ENCODE measurements at places on chromosomes 6 and 20.
A peak's percentile ranks its signal among the peaks of the same experiment; 100 is the strongest.

DNA sequence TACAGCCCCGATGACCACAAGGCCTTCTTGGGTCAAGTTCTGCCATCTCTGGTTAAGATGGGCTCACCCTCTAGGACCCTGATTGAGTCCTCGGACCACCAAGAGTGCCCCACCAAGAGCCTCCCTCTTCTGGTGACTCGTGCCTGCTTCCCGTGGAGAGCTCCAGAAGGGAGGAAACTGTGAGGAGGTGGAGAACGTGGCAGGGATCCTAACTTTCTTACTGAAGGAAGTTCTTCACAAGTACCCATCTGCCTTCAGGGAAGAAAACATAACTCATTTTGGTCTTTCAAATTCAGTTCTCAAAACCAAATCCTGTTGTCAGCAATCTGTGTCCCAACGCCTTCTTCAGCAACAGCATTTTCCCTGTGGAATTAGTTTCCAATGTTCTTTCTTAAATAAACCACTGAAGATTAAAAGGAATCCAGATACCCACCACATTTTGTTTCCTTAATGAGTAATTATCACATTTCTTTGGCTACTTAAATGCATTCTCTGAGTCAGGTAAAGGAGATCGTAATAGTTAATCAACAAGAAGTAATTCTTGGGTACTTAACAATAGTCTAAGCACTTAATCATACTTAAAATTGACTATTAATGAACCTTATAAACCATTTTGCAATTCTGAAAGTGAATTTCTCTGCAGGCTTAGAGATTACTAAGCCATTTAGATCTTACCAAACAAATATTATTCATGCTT, 185.8 kb upstream of the SGK1 start:
- DNase-seq = no peak

DNA sequence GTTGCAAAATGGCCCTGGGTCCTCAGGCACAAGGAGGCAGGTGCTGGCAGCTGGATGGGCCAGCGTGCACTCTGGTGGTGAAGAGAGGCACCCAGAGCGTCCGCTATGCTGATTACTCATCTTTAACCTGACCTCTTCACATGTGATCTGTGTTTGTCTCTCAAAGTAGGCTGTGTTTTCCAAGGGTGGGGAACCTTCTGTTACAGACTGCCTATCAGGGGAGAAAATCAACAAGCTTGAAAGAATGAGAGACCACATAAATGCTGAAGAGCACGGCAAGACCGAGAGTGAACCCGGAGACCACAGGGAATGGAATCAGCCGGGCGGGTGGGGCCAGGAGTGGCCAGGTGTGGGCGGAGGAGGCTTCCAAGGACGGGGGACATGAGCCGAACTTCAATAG, 16.2 kb downstream of the BNIP5 start:
- no peak for DNase-seq

- no peak for DNase-seq
Observed at GRCh38 chr6:117290173-117290846, 25.0 kb downstream of the VGLL2 start.

DNA sequence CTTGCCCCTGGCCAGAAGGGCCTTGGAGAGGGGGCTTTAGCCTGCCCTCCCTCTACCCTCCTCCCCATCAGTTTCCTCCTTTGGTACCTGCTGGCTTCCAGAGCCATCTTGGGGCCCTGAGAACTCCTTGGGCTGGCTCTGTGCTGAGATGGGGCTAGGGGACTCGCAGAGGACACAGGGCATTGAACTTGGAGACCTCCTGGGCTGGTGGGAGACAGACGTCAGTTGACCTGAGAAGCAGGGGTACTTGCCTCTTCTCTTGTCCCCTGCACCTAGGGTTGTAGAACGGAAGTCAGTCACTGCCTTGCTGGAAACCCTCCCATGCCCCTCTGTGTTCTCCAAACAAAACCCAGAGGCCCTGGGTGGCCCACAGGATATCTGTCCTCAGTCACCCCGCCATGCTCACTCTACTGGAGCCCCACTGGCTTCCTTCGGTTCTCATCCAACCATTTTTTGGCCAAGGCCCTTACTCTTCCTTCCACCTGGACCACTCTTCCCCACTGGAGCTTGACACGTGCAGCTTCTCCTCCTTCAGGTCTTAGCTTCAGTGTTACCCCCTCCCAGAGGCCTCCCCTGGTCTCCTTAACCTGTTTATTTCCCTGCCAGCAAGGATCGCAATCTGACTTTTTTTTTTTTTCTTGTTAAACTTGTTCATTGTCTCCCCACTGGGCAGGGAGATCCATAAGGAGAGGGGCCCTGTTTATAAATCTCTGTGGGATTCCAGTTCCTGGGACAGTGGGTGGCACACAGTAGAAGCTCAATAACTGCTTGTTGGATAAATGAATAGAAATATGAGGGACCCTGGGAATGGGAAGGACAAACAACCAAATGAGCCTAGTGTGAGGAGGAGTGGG, 971 bp downstream of the RBCK1 start:
- DNase-seq = no peak

- no peak for DNase-seq
Observed at GRCh38 chr20:38926934-38927616, 858 bp downstream of the FAM83D start.

DNA sequence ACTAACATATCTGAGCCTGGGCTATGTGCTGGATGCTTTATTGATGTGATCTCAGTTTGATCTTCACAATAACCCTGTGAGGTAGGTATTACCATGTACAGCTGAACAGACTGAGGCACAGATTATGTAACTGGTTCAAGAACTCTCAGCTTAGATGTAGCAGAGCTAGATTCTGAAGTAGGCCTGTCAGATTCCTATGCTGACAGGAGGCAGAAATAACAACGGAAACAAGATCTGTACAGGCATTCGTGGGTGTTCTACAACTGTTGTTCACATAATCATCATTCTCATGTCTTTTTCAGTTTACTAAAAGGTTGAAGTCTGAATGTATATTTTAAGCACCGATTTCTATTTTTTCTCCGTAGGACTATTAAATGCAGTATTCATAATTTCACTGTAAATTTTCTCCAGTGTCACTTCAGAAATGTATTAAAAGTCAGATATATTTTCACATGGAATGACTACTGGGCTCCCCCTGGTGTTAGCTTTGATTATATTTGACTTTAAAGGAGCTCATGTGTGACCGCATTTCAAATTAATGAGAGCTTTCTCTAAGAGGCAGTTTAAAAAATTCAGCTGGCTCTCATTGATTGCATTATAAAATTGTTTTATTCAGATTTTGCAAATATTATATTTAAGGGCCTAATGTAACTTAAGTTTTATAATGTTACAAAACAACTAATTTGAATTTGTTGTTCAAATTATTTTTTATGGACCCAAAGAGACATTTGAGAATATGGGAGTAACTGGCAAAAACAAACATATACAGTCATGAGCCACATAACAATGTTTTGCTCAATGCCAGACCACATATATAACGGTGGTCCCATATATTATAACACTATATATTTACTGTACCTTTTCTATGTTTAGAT, 36.4 kb upstream of the SLC17A4 start:
- no peak for DNase-seq

DNA sequence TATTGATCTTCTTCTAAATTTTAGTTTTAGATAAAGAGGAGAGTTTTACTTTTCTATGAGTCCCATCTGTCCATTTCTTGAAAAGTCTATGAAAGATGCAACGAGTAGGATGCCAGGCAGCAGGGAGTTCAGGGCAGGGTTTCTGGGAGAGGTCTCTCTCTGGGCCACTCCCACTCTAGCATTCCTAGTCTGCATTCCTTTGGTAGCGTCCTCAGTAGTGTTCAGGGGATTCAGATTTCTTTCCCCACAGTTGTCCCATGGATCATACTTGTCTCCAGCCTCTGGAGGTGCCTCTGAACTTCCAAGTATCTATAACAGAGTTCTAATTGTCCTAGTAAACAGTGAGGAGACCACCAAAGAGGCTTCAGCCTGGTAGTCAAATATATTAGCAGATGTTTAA, 225.3 kb downstream of the RIMS1 start:
- no peak for DNase-seq

GRCh38 chr20:4709261-4710105, 12.2 kb upstream of the PRND start:
- DNase-seq = no peak

- DNase-seq = no peak
Observed at GRCh38 chr20:59666586-59666985, 62.2 kb downstream of the PHACTR3 start.

DNA sequence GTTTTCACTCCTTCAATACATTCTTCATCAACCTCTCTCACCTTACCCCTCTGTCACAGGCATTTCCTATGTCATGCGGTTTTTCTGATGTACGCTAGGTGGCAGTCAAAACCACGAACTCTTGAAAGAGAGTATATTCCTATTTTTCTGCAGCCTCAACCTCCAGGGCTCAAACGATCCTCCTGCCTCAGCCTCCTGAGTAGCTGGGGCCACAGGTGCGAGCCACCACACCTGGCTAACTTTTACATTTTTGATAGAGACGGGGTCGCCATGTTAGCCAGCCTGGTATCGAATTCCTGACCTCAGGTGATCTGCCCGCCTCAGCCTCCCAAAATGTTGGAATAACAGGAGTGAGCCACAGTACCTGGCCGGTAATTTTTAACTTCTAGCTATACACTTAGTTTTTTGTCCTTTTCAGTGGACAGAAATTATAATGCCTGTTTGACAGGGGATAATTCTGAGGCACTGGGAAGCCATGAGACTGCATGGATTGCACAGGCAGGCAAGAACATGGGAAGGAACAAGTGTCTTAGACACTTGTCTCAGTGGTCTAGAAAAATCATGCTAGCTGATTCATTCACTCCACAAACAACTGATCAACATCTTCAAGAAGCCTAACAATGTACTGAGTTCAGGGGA, 22.5 kb upstream of the HFE start:
- peak; percentile 15 for DNase-seq

DNA sequence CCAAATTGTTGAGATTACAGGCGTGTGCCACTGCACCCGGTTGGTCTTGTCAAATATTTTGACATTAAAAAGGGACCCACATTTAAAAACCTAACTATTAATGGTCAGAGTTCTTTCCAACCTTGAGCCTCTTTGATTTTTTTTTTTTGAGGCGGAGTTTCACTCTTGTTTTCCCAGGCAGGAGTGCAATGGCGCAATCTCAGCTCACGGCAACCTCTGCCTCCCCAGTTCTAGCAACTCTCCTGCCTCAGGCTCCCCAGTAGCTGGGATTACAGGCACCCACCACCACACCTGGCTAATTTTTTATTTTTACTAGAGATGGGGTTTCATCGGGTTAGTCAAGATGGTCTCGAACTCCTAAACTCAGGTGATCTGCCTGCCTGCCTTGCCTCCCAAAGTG, 31.3 kb downstream of the CTNNBL1 start:
- DNase-seq = no peak

DNA sequence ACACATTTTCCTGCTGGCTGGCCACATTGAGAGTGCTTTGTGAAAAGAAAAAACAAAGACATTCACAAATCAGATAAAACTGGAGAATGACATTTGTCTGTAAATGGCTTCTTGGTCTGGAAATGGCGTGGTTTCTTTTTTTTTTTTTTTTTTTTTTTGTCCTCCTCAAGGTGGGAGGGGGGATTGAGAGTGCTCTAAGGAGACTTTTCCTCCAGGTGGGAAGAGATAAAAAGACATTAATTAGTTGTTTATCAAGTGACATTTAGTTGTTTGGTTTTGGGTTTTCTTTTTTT, 40.4 kb downstream of the GNAS start:
- no peak for DNase-seq

DNA sequence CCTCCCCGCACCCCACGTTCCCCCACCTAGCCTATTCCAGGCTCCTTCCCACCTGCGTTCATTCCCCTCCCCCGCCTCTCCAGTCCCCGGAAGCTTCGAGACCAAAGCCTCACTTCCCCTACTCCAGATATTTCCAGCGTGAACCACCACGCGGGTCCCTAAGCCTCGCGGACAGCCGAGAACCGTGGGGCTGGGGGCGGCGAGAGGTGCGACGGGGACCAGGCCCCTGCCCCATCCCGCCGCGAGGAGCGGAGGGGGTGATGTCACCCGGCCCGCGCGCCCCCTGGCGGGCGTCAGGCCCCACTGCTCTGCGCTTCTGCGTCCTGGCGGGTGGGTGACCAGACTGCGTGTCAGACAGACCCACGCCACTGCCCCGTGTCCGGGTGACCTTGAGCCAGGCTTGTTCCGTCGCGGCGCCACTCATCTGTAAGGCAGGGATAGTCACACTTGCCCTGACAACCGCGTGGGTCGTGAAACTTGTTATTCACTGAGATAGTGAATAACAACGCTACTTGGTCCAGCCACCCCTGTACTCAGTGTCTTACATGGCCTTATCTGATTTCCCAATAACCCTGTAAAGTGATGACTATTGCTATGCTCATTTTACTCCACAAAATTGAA, 9.0 kb upstream of the HSP90AB1 start:
- DNase-seq = peak; percentile 77

DNA sequence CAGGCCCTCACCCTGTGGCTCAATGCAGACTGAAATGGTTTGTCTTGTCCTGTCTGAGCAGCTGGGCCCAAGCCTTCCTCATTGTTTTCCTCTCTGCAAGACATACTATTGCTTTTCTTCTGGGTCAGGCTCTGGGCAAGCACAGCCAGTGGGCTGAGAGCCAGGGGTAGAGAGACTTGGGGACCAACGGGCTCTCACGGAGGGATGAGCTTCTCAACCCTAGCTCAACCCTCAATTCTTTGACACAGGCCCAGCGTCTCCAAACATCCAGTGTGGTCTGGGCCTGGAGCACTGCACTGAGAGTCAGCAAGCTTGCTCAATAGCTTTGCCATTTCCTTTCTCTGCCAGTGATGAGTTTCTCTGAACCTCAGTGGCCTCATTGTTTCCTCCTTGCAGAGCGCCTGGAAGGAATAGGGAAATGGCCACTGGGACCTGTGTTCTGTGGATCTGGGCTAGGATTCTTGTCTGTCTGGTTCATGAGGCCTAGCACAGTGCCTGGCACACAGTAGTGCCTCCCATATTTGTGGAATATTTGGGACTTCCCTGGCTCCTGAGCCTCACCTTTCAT, 9.3 kb downstream of the ANGPT4 start:
- no peak for DNase-seq

DNA sequence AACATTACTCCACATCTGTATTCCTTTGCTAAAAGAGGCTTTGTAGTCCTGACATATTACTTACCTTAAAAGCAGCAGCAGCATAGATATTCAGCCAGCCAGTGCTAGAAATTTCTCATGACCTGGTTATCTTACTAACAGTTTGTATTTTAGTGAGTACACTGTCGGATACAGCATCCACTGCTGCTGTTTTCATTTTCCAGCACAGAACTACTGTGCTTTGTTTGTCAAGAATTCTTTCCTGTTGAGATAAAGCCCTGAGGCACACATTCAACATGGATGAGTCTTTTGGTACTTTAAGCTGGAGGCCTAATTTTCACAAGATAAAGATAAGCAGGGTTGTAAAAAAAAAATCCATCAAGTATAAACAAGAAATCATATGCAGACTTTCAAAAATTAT, 311.2 kb upstream of the OPRM1 start:
- no peak for DNase-seq

- no peak for DNase-seq
Observed at GRCh38 chr20:10419550-10420133, 14.4 kb downstream of the MKKS start.
